H1 (cell line): ENCODE measurements at places on chromosomes 4 and X.
A peak's percentile ranks its signal among the peaks of the same experiment; 100 is the strongest.

- peak; percentile 56 for DNase-seq
Measured at GRCh38 chrX:154436983-154437752, at the start of gene GDI1. Gene GDI1 (plus strand): TSS chrX:154437154. CDS start chrX:154437255, 101 bp downstream.

DNA sequence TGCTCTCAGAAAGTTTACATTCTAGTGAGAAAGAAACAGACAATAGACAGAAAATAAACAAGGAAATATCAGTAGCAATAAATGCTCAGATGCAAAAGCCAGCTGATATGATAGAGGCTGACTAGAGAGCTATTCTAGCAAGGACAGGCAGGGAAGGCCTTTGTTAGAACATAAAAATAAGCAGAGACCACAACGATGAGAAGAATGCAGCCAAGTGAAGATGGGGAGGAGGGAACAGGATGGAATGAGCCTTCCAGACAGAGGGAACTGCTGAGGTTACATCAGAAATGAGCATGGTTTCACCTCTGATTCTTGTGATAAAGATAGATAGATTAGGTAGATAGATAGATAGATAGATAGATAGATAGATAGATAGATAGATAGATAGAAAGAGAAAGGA, 7.6 kb upstream of the SOWAHB start:
- DNase-seq: no peak

- DNase-seq: no peak
Measured at GRCh38 chr4:46387956-46388355, 2.0 kb downstream of the GABRA2 start.

DNA sequence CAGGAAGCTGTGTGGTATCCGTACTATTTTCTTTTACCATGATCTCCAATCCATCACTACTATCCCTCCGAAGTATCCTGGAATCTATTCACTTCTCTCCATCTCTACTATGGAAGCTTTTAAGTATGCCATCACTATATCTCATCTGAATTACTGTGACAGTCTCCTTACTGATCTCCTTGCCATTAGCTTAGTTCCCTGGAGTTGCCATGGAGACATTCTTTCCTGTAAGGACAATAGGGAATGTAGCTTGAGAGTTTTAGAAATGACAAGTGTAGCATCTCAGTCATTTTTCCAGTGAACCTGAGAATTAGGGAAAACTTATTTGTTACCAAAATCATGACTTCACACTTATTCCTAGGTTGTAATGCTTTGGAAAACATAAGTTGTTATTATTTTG, 86.3 kb downstream of the HPGD start:
- DNase-seq: no peak

GRCh38 chrX:17390419-17390850, 15.4 kb downstream of the NHS start:
- DNase-seq: no peak

DNA sequence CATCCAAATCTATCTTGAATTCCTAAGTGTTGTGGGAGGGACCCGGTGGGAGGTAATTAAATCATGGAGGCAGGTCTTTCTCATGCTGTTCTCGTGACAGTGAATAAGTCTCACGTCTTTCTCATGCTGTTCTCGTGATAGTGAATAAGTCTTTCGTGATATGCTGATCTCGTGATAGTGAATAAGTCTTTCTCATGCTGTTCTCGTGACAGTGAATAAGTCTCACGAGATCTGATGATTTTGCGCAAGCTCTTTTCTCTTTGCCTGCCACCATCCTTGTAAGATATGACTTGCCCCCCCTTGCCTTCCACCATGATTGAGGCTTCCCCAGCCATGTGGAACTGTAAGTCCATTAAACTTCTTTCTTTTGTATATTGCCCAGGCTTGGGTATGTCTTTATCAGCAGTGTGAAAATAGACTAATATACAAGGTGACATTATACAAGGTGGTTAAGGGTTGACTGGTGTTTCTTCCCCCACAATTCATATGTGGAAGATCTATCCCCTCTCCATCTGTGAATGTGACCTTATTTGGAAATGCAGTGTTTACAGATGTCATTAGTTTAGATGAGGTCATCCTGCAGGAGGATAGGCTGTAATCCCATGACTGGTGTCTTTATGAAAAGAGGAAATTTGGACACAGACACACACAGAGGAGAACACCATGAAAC, 27.6 kb downstream of the ARSD start:
- DNase-seq: no peak

DNA sequence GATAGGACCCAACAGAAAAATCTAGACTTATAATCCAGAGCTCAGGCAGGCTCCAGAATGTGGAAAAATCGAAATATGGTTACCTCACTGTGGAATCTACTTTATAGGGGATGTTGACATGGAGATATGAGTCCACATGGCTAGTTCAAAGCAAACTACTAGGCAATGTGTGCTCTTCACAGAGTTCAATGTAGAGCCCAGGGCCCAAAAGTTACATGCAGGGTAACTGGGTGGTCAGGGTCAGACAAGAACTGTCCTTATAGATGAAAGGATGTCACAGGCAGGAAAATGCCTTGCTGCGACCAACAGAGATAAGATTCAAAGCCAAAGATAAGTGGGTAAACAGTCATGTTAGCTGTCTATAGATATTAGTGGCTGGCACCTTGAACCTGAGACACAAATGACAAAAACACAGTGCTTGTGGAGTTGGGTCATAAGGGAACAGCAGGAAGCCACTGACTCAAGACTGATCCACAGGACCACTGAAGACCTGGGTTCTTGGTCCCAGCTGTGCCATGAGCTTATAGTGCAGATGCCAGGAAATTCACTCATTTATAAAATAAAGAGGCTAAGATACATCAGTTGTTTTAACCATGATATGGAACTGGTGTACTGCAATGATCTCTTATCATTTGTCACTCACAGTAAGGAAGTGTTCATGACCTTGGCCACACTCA, 101.7 kb upstream of the MBNL3 start:
- DNase-seq: no peak

GRCh38 chr4:79241846-79242245, 84.0 kb downstream of the NAA11 start:
- DNase-seq: no peak

DNA sequence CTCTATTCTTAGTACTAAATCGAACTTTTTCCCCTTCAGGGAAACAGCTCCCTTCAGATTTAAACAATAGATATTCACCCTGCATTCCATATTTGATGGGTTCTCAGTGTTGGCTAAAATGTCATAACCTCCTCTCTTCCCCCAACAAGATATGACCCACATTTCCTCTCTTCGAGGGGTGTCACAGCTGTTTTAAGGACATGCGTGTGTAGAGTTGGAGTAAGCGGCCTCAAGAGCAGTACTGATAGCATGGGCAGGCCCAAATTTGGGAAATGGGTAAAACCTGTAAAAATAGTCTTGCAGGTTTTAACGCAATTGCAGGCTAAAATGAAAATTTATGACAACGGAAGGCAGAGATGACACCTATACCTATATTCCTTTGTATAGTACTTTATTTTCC, 28.7 kb downstream of the SAT1 start:
- DNase-seq: no peak

GRCh38 chrX:78452356-78452755, 124.9 kb upstream of the CYSLTR1 start:
- DNase-seq: no peak

DNA sequence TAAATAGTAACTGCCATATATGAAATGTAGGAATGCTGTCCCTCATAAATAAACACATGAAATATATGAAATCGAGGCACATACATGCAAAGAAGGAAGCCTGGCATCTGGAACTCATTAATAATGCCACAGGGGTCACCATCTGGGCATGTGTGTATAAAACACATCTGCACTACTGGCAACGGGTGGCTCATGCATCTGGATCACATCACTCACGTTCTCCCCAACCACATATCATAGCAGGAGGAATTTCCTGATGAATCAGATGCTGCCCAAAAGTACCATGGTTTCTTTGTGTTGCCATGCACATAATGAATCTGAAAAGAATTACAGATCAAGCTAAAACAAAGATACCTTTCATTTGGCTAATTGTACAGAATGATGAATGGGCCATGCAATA, 28.6 kb downstream of the RNF175 start:
- no peak for DNase-seq

- peak; percentile 47 for DNase-seq
Measured at GRCh38 chr4:122826553-122827257, at the start of gene FGF2. Gene FGF2 (plus strand): TSS chr4:122826831. CDS start chr4:122827175, 344 bp downstream.

DNA sequence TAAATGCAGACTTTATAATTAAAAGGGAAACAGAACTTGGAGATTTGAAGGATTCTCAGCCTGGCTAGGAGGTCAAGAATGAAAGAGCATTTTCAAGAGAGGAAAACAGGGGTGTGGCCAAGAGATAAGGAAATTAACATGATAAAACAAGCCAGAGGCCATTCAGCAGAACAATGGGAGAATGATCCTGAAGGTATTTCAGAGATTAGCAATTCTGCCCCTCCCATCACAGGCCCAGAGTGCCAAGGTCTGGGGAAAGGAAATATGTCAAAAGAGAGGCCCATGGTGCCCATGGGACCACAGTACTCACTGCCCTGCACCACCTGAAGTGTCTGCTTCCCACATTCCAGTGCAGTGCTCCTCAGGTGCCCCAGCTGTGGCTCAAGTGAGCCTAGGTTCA, 188.5 kb upstream of the STS start:
- peak; percentile 39 for DNase-seq

DNA sequence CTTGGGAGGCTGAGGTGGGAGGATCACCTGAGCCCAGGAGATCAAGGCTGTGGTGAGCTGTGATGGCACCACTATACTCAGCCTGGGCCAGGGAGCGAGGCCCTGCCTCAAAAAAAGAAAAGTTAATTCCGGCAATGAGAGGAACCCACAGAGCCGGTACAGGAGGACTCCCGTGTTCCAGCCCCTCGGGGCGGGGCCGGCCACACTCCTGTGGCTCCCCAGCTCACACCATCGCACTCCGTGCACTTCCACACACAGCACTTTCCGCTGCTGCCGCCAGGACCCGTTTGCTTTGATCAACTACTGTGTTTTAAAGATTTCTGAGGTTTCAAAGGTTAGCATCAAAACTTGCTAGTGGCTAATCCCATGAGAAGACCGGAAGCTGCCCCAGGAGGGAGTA, 171.7 kb downstream of the AFAP1 start:
- DNase-seq: no peak

DNA sequence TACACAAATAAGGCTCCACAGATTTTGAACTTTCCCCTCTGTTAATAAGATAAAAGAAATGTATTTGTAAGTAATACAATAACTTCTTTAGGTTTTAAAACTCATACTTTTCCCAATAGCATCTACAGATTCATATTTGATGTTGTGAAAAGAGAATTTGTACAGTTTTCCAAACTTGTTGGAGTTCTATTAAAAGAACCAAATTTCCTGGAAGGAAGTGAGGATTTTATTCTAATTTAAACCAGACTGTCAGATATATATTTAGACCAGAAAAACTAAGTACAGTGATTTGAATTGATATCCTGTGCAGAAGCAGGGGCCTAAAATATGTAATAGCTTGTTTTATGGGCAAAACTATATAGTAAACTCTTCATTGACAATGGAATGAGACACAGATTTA, 53.7 kb downstream of the NAA11 start:
- no peak for DNase-seq

DNA sequence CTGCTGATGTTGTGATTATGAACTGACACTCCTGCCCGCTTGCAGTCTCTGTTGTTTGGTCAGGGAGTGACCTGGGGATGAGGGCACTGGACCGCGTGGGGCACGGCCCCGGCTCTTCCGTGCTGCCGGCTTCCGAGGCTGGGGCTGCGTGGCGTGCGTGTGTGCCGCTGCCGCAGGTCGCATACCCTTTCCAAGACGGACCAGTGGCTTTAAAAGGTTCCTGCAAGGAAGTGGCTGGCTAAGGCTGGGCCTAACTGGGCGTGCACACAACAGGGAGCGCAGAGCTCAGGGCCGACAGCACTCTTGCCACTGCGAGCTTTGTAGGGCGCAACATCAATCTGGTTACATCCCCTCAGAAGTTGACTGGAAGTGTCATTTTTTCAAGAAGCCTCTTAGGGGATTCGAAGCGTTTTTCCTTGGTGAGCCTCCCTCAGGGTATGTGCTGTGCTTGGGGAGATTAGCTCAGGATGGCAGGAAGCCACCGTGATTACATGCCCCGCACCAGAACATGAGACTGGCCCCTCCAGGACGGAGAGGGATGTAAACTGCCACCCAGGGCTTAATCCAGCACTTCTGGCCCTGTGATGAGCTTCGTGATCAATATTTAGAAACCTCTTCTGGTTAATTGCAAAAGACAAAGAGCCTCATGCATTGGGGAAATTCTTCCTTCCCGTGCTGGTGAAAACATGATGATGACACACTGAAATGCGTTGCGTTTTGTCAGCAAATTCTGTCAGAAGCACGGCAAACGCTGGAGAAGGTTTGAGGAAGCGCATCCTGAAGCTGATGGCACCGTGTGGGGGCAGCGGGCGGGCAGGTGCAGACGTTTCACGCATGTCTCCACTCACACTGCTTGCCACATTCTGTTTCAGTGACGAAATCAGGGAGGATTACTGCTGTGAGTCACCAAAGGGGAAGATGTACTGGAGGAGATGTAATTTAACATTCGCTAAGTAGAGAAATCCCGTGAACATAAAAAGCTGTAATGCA, 11.1 kb downstream of the MAEA start:
- DNase-seq: no peak

GRCh38 chr4:24172406-24172805, 282.6 kb upstream of the PPARGC1A start:
- DNase-seq: no peak

GRCh38 chr4:98801259-98801725, 127.6 kb downstream of the EIF4E start:
- DNase-seq: no peak

- no peak for DNase-seq
Measured at GRCh38 chrX:74578137-74578536, 36.3 kb downstream of the RLIM start.

DNA sequence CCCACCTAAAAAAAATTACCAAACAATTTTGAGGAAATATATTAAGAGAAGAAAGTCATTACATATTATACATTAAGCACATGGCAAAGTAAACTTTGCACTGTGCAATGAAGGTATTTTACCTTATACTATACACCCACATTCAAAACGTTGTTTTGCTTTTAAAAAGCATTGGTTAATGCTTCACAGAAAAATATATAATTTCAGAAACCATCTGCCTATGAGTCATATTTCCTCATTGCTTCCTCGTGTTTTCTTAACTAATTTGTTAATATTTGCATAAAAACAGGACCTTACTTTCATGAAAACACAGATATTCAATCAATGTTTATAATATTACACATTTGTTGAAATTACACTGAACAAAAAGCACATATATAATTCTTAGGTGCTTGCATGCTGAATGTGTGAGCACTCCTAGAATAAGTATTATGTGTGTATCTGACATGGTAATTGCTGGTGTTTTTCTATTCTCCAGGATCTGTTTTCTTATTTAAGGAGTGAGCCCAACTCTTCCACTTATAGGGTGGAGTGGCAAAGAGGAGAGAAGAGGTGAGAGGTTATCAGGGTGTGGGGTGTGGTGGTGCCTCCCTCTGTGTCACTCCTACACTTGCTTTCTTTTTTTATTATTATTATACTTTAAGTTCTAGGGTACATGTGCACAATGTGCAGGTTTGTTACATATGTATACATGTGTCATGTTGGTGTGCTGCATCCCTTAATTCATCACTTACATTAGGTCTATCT, 95.1 kb upstream of the IQCM start:
- no peak for DNase-seq

- DNase-seq: no peak
Measured at GRCh38 chrX:40140706-40141499, 43.1 kb upstream of the BCOR start.

- no peak for DNase-seq
Measured at GRCh38 chrX:18707426-18708049, at the start of gene PPEF1. Gene PPEF1 (plus strand): TSS chrX:18707645. CDS start chrX:18707781, 136 bp downstream.
